Transverse colon (tissue), 4 donors: ENCODE measurements at places on chromosomes 11 and 22. TPM values are rescaled to one million over a fixed set of nuclear protein-coding genes. Genes with fewer than 3 reads are reported as not detected.

GAL3ST1 gene
- total RNA-seq = 9.4 TPM

DNA sequence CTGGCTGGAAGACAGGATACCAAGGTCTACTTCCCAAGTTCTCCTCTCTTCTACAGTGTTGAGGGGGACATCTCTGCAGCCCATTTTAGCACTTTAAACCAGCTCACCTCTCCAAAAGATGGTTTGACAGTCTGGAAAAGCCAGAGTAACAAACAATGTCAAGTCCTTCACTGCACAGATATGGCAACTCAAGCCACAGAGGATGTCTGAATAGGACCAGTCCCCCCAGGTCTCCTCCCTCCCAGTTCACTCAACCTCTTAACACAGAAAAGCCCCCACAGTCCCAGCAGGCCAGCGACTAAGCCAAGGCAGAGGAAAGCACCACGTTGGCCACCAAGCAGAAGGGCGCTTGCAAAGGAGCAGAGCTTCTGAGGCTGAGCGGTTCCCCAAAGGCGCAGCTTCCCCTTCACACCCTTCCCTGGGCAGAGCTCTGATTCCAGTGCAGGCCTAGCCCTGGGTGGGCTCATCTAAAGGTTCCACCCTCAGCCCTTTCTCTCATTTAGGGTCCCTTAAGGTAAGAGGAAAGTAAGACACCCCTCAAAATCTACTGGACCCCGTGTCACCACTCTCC lies 62.7 kb downstream of the PAK1 start:
- peak overlapping the region; percentile 83 for H3K27ac ChIP-seq
- DNase-seq = peak; percentile 38
- H3K4me1 ChIP-seq = peaks cover 46% of the 10 kb centered on the region
- H3K36me3 ChIP-seq = no peaks in the 10 kb centered on the region
- H3K27me3 ChIP-seq = no peaks in the 10 kb centered on the region

DNA sequence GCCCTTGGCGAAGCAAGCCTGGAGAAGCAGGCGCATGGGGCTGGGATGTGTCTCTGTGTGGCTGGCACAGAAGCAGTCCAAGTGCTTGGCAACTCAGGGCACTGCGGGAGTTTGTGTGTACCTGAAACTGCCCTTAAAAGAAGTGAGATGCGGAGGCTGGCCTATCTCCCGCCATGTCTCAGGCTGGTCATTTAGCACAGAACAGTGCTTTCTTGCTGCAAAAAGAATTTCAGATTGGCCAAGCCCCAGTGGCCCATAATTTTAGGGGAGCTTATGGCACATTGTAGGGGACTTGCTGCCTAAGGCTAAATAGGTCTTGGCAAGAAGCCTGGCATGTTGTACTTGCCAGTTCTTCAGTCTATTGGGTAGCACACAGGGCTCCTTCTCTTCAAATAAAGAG lies 16.4 kb downstream of the EHF start:
- no peak for DNase-seq
- no peak overlapping the region for H3K4me3 ChIP-seq
- H3K27ac ChIP-seq = peak overlapping the region; percentile 86
- no peaks in the 10 kb centered on the region for H3K27me3 ChIP-seq
- H3K36me3 ChIP-seq = no peaks in the 10 kb centered on the region
- peaks cover 88% of the 10 kb centered on the region for H3K4me1 ChIP-seq

DPAGT1 gene
- total RNA-seq = 20.3 TPM

GRCh38 chr11:90355200-90355599 lies 132.4 kb upstream of the CHORDC1 start:
- H3K36me3 ChIP-seq = no peaks in the 10 kb centered on the region
- no peaks in the 10 kb centered on the region for H3K27me3 ChIP-seq
- H3K4me3 ChIP-seq = no peak overlapping the region
- no peak overlapping the region for H3K27ac ChIP-seq
- no peak for DNase-seq

WNT11 gene
- total RNA-seq = 5.9 TPM

DNA sequence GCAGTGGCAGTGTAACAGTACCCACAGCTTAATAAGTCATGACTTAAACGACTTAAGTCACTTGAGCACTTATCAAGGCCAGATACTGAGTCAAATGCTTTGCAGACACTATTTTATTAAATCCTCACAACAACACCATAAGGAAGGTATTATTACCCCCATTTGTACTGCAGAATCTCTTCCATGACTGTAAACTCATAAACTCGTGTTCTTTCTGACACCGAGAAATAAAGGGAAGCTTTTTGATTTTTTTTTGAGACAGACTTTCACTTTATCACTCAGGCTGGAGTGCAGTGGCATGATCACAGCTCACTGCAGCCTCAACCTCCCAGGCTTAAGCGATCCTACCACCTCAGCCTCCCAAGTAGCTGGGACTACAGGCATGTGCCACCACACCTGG lies 103.8 kb downstream of the ABTB2 start:
- H3K36me3 ChIP-seq = no peaks in the 10 kb centered on the region
- DNase-seq = no peak
- no peaks in the 10 kb centered on the region for H3K27me3 ChIP-seq
- no peak overlapping the region for H3K4me3 ChIP-seq

DNA sequence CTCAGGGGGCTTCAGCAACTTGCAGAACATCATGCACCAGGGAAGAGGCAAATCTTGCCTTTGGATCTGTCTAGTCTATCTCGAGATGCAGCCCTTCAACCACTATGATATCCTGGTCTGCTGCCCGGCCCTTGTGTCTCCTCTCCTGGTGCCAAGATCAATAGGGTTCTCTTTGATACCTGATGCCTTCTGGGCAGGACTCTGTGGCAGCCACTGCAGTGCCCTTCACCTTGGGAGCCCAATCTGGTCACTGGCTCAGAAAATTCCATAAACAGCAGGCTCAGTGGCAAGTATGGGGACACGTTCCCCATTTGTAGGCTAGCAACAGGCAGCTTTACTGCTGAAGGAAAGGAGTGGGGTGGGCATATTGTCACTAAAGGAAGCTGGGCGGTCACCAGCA lies 23.4 kb downstream of the SYN3 start:
- no peaks in the 10 kb centered on the region for H3K36me3 ChIP-seq
- H3K27me3 ChIP-seq = peaks cover 8% of the 10 kb centered on the region
- no peak overlapping the region for H3K4me3 ChIP-seq
- H3K27ac ChIP-seq = no peak overlapping the region
- no peak for DNase-seq
- no peaks in the 10 kb centered on the region for H3K4me1 ChIP-seq

- H3K4me3 ChIP-seq = no peak overlapping the region
- no peak for DNase-seq
- no peak overlapping the region for H3K27ac ChIP-seq
- no peaks in the 10 kb centered on the region for H3K36me3 ChIP-seq
- no peaks in the 10 kb centered on the region for H3K27me3 ChIP-seq
- H3K4me1 ChIP-seq = no peaks in the 10 kb centered on the region
Measured at GRCh38 chr22:30230330-30230729, 16.2 kb downstream of the LIF start.

RGL4 gene
- 1.1 TPM for total RNA-seq

POLR2F gene
- 7.6 TPM for total RNA-seq

- no peaks in the 10 kb centered on the region for H3K4me1 ChIP-seq
- H3K36me3 ChIP-seq = no peaks in the 10 kb centered on the region
- H3K27ac ChIP-seq = no peak overlapping the region
- no peak overlapping the region for H3K4me3 ChIP-seq
- H3K27me3 ChIP-seq = no peaks in the 10 kb centered on the region
- DNase-seq = no peak
Measured at GRCh38 chr11:117805045-117805444, 8.0 kb upstream of the DSCAML1 start.

DNA sequence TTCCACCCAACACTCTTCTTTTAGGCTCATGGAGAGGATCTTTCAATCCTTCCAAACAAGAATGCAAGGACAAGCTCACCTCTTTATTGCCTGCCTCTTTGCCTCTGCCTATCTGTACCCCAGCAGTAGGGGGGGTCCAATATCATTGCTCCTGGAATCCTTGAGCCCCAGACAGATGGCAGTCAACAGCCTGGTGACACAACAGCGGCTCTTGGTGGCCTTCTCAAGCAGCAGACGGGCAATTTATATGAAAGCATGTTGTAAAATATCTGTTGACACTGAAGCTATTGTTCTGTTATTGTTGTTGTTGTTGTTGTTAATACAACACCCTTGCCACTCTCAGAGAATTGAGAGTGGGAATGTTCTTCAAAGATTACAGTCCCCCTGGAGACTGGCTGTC lies 480.0 kb upstream of the CADM1 start:
- H3K4me1 ChIP-seq = no peaks in the 10 kb centered on the region
- H3K27ac ChIP-seq = no peak overlapping the region
- H3K4me3 ChIP-seq = no peak overlapping the region
- H3K27me3 ChIP-seq = no peaks in the 10 kb centered on the region
- H3K36me3 ChIP-seq = no peaks in the 10 kb centered on the region

DNA sequence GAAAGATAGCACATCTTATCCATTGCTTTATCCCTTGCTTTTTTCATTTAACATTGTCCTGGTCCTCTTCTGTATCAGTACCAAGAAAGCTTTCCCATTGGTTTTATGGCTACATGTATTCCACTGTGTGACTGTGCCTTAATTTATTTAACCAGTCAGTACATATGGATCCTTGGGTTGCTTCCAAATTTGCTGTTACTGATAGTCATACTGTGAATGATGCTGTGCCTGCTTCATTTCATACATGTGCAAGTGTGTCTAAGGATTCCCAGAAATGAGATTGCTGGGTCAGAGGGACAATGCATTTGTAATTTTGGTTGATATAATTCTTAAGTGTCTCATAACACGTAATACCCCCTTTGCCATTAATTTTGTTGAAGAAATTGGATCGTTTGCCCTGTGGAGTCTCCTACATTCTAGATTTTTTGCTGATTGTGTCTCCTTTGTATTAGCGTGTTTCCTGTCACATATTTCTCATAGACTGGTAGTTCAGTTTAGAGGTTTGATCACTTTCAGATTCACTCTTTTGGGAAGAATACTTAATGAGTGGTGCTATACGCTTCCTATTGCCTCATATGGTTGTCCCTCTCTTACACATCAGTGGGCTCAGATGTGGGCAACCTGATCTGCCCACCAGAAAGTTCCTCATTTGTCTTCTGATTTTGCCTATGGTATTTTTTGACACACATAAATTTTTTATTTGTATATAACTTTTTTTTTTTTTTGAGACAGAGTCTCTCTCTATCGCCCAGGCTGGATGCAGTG lies 35.3 kb downstream of the MYBPC3 start:
- no peak overlapping the region for H3K4me3 ChIP-seq
- no peak for DNase-seq
- no peaks in the 10 kb centered on the region for H3K36me3 ChIP-seq
- no peak overlapping the region for H3K27ac ChIP-seq

CALCA gene
- total RNA-seq = not detected

DNA sequence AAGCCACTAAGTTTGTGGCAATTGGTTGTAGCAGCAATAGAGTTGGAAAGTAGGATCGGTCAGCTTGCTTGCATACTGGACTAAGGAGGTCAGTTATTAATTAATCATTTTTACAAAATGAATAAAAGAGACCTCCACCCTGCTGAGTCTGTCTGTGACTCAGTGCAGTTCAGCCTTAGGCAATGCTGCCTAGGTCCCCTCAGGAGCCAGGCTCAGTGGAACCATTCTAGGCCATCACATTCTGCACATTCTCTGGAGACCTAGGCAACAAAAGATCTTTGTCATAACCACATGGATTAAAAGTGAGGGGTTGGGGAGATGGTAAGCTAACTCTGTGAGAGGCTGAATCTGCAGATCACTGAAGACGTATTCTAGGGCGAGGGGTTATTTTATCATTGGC lies 178.7 kb upstream of the CADM1 start:
- no peaks in the 10 kb centered on the region for H3K4me1 ChIP-seq
- DNase-seq = no peak
- no peak overlapping the region for H3K4me3 ChIP-seq
- no peak overlapping the region for H3K27ac ChIP-seq
- no peaks in the 10 kb centered on the region for H3K36me3 ChIP-seq
- H3K27me3 ChIP-seq = peaks cover 2% of the 10 kb centered on the region

LRRC56 gene
- total RNA-seq = 2.3 TPM

DNA sequence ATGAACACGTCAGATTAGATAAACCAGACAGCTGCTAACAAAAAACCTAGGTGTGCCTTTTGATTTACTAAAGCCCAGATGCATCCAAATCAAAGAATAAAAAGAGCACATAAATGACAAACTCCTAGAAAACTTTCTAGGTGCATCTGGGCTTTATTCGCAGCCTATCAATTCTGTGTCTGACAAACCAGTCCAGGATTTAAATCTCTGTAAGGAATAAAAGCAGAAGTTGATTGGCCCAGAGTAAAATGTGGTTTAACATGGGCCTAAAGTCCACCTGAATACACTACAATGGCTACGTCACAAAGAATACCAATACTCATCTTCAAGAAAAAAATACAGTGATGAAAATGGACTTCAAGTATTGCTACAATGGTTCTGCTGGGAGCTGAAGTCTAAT lies 66.8 kb downstream of the SOX6 start:
- peaks cover 12% of the 10 kb centered on the region for H3K4me1 ChIP-seq
- no peak for DNase-seq
- no peak overlapping the region for H3K27ac ChIP-seq
- no peaks in the 10 kb centered on the region for H3K36me3 ChIP-seq
- no peak overlapping the region for H3K4me3 ChIP-seq
- H3K27me3 ChIP-seq = no peaks in the 10 kb centered on the region

DNA sequence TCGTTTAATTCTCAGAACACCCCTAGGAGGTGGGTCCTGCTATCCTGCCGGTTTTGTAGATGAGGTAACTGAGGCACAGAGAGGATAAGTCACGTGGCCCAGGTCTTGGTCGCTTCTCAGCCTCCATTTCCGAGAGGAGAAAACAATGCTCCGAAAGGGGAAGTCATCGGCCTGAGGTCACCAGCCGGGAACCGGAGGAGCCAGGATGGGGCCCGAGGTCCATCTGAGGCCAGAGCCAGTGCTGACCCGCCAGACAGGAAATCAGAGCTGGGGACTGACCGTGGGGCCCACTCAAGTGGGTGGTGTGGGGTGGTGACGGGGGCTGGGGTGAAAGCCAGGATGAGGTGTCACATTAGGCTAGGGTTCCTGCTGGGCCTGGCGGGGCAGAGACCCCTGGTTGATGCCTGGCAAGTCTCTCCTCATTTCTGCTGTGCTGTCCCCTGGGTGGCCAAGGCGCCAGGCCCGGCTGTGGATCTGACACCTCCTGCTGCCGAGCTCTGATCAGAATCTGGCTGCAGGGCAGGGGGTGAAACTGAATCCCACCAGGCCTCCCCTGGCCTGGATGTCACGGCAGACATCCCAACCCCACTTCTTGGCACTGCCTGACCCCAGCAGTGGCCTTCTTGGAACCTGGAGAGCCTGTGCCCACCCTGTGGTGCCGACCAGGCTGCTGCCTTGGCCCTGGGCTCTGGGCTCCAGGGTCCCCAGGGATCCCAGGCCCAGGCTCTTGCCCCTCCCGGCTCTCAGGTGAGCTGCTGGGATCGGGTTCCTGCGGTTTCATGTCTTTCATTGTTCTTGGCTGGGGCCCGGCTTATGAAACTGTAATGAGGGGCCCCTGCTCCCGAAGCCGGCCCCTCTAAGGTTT lies 12.0 kb downstream of the TRIOBP start:
- no peaks in the 10 kb centered on the region for H3K4me1 ChIP-seq
- no peaks in the 10 kb centered on the region for H3K27me3 ChIP-seq
- H3K4me3 ChIP-seq = no peak overlapping the region
- H3K36me3 ChIP-seq = no peaks in the 10 kb centered on the region
- DNase-seq = no peak

DNA sequence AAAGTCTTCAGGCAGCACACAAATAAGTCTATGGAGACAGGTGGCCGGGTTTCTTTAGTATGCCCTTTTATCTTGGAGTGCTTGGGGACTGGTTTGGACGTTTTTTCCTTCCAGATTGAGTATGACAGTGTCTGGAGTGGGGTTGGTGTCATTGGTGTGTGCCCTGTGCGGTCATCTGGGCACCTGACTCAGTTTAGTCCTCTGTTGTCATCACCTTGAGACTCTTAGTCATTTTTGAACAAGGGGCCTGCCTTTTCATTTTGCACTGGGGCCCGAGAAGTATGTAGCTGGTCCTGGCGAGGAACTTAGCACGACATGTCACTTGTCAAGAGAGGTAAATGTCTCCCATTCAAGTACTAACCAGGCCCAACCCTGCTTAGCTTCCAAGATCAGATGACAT lies 27.2 kb upstream of the MYO18B start:
- no peak overlapping the region for H3K4me3 ChIP-seq
- no peaks in the 10 kb centered on the region for H3K4me1 ChIP-seq
